ENCODE measurements at places on chromosomes 11 and 22.

GRCh38 chr11:17148536-17148935 lies 59.2 kb downstream of the PIK3C2A start:
- no peak for DNase-seq

GRCh38 chr11:131691181-131692041 lies 321.0 kb downstream of the NTM start:
- no peak for DNase-seq

GRCh38 chr11:126408901-126409619 lies 53.6 kb downstream of the ST3GAL4 start:
- DNase-seq, result no peak

GRCh38 chr11:30855383-30856006 lies 269.3 kb upstream of the MPPED2 start:
- DNase-seq, result no peak

- no peak for DNase-seq
Observed at GRCh38 chr11:83046621-83047172, 25.0 kb downstream of the RAB30 start.

DNA sequence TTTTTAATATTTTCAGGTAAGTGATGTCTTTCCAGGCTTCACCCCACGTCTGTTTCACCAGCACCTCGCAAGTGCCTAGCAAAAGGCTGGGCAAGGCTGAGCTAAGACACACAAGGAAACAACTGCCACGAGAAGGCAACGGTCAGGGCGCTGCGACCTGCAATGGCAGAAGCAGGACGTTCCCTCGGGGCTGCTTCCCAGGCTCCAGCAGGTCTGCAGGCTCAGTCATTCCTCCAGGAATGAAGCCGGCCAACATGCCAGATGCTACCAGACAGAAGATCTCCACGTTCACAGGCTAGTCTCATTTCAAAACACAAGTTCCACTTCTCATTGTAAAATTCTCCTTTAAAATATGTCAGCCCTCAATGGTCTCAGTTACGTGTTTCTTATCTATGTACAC lies 45.5 kb downstream of the CELSR1 start:
- DNase-seq, result no peak

GRCh38 chr22:49301398-49302149 lies 526.1 kb downstream of the BRD1 start:
- DNase-seq, result no peak

- DNase-seq, result no peak
Observed at GRCh38 chr11:95144313-95145235, 54.9 kb downstream of the ENDOD1 start.

- DNase-seq, result no peak
Observed at GRCh38 chr11:78138291-78138690, 1.1 kb downstream of the ALG8 start.

DNA sequence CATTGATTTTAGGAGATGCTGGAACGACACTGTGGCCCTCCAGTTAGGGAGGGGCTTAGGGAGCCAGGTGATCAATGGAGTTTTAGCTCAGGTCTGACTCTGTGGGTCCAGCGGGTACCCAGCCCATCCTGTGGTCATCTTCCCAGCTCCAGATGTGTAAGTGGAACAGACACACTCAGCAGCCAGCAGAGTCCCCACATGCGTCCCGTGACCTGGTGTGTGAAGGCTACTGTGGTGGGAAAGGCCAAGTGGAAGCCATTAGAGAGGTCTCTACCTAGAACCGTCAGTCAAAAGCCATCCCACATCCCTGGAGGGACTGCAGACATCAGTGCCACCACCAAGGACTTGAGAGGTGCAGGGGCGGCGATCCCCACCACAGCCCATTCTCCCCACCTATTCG lies 19.9 kb upstream of the CD81 start:
- DNase-seq, result no peak

GRCh38 chr11:34155057-34155756 lies 49.8 kb downstream of the NAT10 start:
- no peak for DNase-seq

GRCh38 chr11:65487467-65488272 lies 11.2 kb upstream of the MALAT1 start:
- DNase-seq, result peak; percentile 99

DNA sequence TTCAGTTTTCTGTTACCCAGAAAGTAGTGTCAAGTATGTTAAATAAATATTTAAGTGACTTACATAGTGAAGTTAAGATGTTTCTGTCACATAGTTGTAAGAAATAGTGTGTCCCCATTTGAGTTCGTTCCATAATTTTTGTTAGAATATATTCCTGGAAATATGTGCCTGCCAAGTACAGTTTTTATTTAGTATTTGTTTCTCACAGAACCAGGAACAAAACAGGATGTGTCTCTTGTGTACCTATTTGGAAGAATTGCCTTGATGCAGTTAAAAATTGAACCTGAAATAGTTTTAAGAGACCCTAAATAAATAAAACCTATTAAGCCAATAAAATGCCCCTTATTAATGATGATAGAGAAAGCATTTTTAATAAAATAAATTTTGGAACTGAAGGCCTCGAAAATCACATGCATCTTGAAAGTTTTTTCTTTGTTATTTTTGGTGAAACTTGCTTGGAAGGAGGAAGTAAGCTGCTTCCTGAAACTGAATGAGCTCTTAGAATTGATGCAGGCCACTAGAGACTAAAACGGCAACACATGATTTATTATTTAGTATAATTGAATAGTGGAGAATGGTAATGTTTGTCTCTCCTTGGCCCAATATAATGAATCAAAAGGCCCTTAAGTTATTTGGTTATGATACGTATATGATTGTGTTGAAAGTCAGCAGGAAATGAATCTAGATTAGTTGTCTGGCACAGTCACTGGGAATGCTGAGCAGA lies 55.9 kb downstream of the SWAP70 start:
- no peak for DNase-seq

DNA sequence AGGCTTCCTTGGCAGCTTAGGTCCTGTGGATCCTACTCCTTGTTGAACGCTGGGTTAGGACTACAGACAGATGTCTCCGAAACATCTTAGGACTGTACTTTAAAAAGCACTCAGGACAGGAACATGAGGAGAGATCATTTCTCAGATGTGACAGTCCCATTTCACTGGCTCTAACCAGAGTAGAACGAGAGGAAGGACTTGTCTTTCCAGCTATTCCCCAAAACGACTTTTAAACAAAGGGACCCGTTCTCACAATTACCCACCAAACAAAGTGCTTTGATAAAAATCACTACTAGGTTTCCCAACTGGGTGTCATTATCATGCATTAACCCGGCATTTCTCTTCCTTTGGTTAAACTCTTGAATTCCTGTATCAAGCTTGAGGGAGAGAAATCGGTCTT lies 84.7 kb upstream of the BARX2 start:
- no peak for DNase-seq

GRCh38 chr22:37804881-37805809 lies 2.6 kb upstream of the GCAT start:
- no peak for DNase-seq

- no peak for DNase-seq
Observed at GRCh38 chr11:70498171-70498571, 99.8 kb downstream of the CTTN start.
